ENCODE measurements at places on chromosomes 12 and 14. TPM values are rescaled to one million over a fixed set of nuclear protein-coding genes. Genes with fewer than 3 reads are reported as not detected.

Gene PMCH
- not detected for polyA plus RNA-seq

Gene PTCSC3
- not detected for polyA plus RNA-seq

GRCh38 chr14:60760644-60761364 is 26.2 kb downstream of the MNAT1 start:
- no peaks in the 10 kb centered on the region for H3K36me3 ChIP-seq
- H3K4me1 ChIP-seq = peaks cover 13% of the 10 kb centered on the region
- H3K4me3 ChIP-seq = no peak overlapping the region
- no peak overlapping the region for H3K27ac ChIP-seq
- no peak for DNase-seq

DNA sequence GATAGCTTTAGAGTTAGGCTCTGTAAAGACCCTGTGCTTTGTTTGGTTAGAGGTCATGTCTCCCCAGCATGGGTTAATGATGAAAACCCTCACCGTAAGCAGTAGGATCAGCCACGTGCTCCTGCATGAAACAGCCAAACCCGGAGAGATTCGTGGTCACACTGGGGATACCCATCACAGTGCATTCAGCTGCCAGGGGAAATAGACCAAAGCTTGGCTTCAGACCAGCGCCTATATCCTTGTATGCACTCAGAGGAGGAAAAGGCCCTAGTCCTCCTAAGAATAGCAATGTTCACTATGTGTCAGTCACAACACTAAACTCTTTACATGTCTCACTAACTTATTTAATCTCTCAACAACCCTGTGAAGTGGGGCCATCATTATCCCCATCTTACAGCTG is 16.3 kb downstream of the SPX start:
- DNase-seq = no peak
- H3K27me3 ChIP-seq = 0 out of 2 replicates have a peak, but pooled peaks cover 2% of the 10 kb centered on the region
- no peaks in the 10 kb centered on the region for H3K4me1 ChIP-seq
- no peak overlapping the region for H3K4me3 ChIP-seq
- no peak overlapping the region for H3K27ac ChIP-seq
- H3K36me3 ChIP-seq = no peaks in the 10 kb centered on the region

Gene IAPP
- not detected for polyA plus RNA-seq

DNA sequence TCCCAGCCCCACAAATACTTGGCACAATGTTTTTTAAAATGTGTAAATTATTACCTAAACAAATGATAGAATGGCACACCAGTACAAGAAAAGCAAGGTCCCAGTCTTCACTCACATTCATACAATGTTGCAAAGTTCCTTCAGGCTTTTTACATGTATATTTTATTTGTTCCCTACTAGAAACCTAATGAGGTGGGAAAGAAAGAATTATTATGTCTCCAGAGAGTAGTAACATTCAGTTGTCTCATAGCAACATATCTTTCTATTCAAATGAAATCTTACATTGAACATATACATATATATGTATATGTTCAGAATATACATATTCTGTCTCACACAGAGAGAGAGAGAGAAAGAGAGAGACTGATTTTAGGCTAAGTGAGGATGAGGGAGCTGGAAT is 85.2 kb downstream of the PLCZ1 start:
- no peak overlapping the region for H3K27ac ChIP-seq
- no peak for DNase-seq
- H3K4me3 ChIP-seq = no peak overlapping the region
- H3K4me1 ChIP-seq = no peaks in the 10 kb centered on the region
- H3K36me3 ChIP-seq = no peaks in the 10 kb centered on the region
